Hippocampal formation (tissue), 2 donors: ENCODE measurements at places on chromosomes 11 and 22.

DNA sequence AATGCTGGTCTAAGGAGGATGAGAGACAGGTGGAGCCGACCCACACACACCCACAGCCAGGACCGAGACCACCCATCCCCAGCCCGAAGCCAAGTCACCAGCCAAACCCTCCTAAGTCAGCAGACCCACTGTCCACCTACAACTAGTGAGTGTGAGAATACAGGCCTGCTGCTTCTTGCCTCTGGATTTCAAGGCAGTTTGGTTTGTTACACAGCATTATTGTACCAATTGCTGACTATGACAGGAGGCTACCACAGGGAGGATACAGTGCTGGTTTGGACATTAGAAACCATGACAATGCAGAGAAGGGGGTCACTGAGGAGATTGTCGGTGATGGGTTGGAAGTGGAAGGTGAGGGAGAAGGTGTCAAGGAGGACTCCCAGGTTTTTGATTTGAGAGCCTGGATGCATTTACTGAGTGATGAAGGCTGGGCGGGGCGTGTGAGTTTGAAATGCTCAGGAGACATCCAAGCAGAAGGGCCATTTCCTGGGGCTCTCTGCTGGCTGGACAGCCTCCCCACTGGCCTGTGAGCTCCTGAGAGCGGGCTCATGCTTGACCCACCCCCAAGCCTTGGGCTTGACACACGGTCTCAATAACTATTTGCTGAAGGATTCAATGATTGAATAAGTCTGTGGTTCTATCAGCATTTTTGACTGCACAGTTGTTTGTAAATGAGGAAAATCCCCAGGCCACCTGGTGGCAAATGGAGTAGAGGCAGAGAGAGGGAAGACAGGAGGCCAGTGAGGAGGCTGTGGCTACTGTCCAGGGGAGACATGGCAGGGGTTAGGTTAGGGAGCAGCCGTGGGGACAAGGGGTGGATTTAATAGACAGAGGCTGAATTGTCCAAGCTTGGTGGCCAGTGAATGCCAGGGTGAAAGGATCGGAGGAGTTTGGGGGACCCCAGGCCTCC lies 9.4 kb upstream of the SSTR3 start:
- no peak for DNase-seq

- DNase-seq, result no peak
Observed at GRCh38 chr11:116596346-116597260, 176.2 kb downstream of the BUD13 start.

DNA sequence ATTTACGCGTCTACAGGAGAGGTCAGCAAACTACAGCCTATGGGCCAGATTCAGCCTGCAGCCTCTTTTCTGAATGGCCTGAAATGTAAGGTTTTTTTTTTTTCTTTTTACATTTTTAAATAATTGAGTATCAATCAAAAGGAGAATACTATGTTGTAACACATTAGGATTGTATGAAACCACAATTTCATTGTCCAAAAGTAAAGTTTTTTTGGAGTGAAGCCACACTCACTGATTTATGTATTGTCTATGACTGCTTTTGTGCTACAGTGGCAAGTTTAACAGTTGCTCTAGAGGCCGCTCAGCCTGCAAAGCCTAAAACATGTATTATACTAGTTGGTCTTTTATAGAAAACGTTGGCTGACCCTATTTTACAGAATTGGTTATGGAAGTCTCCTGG lies 923.2 kb downstream of the NTM start:
- DNase-seq, result no peak

- DNase-seq, result no peak
Observed at GRCh38 chr11:20840341-20840740, 171.0 kb downstream of the NELL1 start.

- DNase-seq, result no peak
Observed at GRCh38 chr11:60029015-60029632, 11.1 kb upstream of the OOSP2 start.

DNA sequence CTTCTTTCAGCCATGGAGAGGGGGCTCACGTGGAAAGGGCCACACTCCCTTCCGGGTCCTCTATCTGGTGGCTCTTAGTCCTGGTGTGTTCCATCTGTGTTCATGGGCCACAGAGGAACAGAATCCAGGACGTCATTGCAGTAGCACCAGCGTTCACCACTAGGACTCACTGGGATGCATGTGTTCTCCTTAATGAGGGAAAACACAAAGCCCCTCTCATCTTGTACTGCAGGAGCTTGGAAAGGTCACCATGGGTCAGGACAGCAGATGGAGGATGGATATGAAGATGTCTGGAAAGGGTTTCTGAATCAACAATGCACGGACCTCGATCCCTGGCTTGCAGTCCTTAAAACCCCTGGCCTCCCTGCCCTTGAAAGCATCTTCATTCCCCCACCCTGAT lies 113.8 kb upstream of the THY1 start:
- DNase-seq, result no peak

GRCh38 chr11:7851391-7851790 lies 54.6 kb upstream of the OR5P2 start:
- DNase-seq, result no peak

GRCh38 chr11:12376259-12377081 lies 901 bp upstream of the PARVA start:
- no peak for DNase-seq

GRCh38 chr11:26649884-26650283 lies 72.0 kb downstream of the SLC5A12 start:
- DNase-seq, result peak; percentile 7

DNA sequence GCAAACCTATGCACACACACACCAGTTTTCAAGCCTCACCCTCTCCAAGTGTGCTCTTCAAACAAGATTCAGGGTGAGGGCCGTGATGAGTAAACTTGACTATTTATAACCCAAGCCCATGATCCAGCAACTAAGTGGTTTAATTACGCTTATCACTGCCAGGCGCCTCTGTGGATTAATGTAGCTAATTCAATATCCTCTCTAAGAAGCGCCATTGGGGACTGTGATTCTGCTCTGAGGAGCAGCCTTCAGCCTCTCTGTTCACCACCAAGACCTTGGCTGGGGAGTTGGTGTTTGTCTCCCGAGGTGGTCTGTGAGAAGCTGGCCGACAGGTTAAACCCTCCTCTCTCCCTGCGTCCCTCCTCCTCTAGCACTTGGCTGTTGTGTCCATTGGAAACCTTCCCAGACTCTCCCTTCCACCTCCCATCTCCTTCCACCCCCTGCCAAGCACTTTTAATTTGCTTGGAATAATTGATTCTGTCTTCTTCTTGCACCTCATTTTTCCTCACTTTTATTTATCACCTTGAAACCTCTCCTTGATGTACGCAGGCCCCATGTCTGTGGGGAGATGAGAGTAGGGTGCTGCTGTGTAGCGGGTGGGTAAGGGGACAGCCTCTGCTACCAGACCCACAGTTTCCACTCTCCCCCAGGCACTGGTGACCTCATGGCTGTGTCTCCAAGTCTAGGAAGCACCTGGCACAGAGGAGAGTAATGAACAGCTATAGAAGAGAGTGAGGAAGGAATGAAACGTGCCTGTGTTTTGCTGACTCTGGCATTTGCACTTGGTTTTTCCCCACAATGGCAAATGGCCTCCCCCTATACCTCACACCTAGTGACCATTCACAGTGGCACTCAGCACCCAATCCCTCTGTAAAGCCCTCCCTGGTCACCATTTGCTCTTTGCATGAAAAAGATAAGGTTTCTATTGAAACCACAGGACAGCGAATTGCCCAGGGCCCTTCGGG lies 236.6 kb downstream of the GRIK4 start:
- no peak for DNase-seq

- DNase-seq, result no peak
Observed at GRCh38 chr11:95711162-95711944, 78.2 kb downstream of the FAM76B start.

GRCh38 chr22:39498802-39499201 lies 3.3 kb upstream of the MIEF1 start:
- DNase-seq, result peak; percentile 40

GRCh38 chr11:66349084-66349386 lies 1.6 kb upstream of the B4GAT1 start:
- no peak for DNase-seq

DNA sequence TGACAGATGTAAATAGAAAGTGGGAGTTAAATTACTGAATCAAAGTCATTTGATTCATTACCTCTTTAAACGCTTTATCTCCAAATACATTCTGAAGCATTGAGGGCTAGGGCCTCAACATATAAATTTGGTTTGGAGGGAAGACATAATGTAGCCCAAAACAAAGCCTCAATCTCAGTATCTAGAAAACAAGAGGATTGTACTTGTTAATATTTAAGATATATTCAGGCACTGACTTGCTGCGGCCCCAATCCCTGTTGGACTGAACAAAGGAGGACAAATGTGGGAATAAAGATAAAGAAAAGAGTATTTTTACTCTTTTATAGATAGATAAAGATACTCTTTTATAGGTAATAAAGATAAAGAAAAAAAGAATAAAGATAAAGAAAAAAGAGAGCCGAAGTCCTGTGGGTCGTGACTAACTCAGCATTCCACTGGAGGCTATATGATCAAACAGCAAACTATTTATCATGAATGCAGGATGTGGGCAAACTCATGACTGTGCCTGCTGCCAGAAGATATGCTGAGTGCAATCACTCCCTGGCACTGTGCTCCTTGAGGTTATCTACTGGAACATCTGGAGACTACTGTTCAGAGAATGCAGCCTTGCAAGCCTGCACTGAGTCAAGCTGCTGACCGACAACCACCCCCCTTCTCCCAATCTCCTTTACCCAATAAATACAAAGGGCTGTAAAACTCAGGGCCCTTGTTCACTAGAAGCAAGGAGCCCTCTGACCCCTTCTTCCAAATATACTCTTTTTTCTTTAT lies 6.9 kb downstream of the OR10V1 start:
- DNase-seq, result no peak

DNA sequence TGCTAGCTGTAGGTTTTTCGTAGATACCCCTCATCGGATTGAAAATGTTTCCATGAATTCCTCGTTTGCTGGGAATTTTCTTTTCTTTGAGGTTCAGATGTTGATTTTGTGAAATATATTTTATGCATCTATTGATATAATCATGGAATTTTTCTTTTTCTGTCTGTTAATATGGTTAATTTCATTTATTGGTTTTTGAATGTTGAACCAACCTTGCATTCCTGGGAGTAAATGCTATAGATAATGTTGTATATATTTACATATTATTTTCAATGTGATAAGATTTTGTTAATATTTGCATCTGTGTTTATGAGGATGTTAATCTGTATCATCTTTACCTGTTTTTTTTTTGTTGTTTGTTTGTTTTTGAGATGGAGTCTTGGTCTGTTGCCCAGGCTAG lies 10.6 kb upstream of the NDUFA6 start:
- DNase-seq, result no peak

DNA sequence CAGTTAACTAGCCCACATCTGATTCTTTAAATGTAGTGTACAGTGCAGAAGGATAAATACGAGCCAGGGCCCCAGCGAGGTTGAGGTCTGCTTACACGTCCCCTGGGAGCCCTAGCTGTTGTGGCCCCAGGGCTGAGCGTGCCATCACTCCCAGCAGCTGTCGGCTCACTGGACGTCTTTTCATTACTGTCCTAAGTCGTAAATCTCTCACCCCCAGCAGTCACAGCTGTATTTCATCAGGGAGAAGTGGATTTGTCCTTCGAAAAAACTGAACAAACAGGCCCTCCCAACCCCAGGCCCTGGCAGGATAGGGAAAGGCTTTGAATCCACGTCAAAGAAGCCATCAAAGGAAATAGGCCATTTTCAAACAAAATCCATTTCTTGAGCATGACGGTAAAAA lies 110.4 kb upstream of the CSNK2A3 start:
- DNase-seq, result no peak

GRCh38 chr22:25404556-25404927 lies 159.9 kb upstream of the GRK3 start:
- DNase-seq, result no peak

DNA sequence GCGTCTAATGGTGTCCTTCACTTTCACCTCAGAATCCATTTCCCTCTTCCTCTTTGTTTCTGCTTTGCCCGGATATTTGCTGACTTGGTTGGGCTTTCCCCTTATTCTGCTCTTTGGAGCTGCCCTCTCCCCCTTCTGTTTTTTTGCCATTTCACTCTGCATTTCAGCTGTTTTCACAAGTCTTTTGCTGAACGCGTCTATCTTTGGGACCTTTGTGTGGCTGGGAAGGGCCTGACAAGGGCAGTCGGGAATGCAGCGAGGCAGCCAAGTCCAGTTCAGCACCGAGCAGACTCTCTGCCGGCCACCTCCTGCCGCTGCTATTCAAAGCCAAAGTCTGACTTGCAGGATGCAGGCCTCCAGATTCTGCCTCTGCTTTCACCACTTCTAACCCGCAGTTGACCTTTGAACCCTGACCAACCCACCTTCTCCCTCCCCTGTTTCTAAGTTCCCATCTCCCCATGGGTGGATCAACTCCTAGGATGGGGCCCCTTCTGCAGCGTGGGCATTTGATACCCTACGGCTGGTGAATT lies 38.2 kb downstream of the FEZ1 start:
- peak; percentile 75 for DNase-seq

DNA sequence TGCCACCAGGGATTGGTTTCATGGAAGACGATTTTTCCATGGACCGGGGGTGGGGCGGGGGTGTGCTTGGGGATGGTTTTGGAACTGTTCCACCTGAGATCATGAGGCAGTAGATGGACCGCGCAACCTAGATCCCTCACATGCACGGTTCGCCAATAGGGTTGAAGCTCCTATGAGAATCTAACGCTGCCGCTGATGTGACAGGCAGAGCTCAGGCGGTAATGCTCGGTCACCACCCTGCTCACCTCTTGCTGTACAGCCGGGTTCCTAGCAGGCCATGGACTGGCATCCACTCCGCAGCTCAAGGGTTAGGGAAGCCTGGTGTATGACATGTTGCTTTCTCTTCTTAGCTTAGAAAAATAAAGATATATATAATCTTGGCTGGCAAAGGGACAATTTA lies 22.0 kb downstream of the RBX1 start:
- no peak for DNase-seq

DNA sequence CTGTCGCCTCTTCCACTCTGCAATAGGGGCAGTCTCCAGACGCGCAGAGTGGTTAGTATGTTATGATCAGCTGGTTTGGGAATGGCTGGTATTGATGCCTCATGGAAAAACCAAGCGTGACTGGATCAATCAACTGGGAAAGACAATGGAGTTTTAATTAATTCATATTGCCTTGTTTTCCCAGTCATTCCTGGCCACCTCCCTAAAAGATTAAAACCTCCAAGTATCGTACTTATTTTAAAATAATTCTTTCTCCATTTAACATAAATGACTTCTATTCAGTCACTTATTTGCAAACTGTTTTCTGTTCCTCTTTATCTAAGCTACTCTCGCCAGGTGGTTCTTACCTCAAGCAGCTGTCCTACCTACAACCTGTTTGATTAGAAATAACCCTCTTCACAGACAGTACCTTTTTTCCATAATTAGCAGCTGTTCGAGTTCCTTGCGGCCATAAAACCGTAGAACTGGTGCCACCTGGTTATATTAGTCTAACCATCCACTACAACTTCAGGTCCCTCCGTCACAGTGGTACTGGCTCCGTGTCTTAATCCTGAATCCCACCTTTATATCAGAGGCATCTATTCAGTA lies 898 bp downstream of the ZNF215 start:
- DNase-seq, result no peak
